Pancreas (tissue), 10 donors: ENCODE measurements at places on chromosomes 13 and 19.

DNA sequence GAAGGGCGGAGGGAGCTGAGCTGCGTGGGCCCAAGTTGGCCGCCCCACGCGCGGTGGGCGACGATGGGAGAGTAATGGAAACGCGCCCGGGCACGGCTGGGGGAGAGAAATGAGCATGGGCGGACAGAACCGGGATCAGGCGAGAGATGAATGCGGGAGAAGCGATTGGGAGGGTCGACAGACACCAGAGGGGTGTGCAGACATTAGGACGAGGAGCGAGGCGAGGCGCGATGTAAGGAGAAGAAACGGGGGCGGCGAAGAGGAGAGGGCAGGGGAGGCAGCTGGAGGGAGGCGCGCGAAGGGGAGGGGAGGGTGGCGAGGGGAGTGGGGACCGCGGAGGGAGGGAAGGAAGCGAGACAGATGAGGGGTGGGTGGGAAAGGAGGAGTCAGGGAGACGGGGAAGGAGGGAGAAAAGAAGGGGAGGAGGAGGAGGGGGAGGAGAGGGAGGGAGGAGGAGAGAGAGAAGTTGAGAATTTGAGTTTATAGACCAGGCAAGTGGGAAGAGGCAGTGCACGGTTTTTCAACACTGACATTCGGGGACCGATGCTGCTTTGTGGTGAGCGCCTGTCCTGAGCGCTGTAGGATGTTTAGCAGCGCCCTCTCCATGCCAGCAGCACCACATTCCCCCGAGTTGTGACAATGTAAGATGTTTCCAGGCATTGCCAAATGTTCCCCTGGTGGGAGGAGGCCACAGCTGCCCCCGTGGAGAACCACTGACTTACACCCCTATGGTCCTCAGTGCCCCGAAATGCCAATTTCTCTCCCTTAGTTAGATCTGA lies at the start of gene SHISA7:
Gene SHISA7 (minus strand): TSS at position 256 of the 779 bp plus-strand sequence. CDS start 437 bp downstream, outside the sequence.
- peak; percentile 46 for DNase-seq

GRCh38 chr13:40992678-40993518 lies 26.2 kb downstream of the ELF1 start:
- peak; percentile 42 for DNase-seq

DNA sequence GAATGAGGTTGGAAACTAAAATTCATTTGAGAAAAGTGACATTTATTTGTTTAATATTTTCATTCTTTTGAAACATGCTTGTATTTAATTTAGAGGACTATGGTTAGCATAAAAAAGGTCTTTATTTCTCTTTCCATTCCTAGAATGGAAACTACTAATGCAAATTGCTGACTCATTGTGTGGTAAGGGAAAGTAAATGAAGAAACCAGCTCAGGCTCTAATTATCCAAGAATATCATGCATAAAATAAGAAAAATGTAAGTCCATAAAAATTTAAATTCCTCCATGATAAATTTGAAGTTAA lies 777.0 kb upstream of the SLITRK1 start:
- no peak for DNase-seq

GRCh38 chr13:61531383-61532065 lies 115.9 kb upstream of the PCDH20 start:
- DNase-seq: no peak

GRCh38 chr19:48926909-48927308 lies 6.6 kb upstream of the DHDH start:
- DNase-seq: no peak

DNA sequence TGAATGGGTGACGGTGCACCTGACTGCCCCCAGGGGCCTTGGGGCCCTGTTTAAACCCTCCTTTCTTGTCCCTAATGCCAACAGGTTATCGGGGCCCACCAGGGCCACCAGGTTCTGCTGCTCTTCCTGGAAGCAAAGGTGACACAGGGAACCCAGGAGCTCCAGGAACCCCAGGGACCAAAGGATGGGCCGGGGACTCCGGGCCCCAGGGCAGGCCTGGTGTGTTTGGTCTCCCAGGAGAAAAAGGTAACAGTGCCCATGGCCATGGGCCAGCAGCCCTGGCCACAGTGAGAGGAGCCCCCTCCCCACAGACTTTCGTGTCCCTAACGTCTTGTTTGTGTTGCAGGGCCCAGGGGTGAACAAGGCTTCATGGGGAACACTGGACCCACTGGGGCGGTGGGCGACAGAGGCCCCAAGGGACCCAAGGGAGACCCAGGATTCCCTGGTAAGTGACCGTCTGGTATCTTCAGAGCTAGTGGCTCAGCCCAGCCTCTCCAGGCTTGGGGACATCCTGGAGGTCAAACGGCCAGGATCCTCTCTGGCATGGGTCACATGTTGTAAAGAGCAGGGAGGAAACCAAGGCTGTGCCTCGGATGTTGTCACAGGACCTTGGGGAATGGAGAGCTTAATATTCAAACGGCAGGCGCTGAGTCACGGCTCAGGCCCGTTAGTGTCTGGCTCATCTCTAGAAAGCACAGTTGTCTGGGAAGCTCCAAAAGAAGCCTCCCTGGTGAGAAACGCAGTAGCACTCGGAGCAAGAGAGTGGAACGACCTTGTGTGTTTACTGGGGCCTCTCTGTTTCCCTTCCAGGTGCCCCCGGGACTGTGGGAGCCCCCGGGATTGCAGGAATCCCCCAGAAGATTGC lies 58.3 kb downstream of the RAB20 start:
- DNase-seq: no peak

- DNase-seq: no peak
Observed at GRCh38 chr13:110463871-110464510, 97.5 kb downstream of the RAB20 start.

GRCh38 chr13:32354040-32354439 lies 38.7 kb downstream of the BRCA2 start:
- DNase-seq: no peak

DNA sequence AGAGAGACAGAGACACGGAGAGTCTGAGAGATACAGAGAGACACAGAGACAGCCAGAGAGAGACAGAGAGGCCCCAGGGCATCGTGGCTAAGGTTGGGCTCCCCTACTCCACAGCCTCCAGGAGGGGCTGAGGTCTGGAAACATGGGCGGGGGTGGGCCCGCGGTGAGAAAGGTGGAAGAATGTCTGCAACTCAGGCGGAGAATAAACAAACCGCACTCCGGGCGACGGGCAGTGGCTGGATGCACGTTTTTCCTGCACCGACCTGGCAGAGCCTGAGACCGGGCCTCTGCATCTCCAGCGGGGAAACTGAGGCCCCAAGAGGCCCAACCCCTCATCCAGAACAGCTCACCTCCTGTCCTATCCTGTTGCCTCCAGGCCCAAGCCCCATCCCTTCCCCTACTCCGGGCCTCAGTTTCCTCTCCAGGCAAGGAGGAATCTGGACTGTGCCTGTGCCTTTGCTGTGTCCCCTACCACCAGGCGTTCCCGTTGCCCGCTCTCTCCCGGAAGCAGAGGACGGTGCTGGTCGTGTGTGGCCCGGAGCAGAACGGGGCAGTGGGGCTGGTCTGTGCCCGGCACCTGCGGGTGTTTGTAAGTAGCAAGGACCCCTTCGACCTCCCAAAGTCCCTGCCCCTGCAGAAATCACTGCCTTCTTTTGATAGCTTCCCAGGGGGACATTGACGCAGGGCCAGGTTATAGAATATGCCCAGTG lies 3.4 kb upstream of the CILP2 start:
- DNase-seq: no peak

GRCh38 chr19:5292453-5292821 lies 48.2 kb downstream of the PTPRS start:
- no peak for DNase-seq

- no peak for DNase-seq
Observed at GRCh38 chr13:31452525-31452924, 252.8 kb downstream of the B3GLCT start.

DNA sequence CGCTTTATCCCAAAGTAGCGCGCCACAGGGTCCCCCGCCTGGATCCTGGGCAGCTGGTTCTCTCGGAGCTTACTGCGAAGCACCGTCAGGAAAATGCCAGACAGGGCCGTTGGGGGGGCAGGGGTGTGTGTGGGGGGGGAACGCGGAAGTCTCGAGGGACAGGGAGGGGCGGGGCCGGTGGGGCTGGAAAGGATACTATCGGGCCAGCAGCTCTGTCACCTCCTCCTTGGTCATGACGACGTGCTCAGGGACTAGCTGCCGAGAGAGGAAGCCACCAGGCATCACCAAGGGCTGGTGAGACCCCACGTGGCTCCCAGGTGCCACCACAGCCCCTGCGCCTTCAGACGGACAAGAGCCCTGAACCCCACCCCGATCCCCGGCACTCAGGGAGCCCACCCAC lies 5.3 kb downstream of the POLR2E start:
- DNase-seq: peak; percentile 63

GRCh38 chr13:34942732-34943435 lies 814 bp downstream of the NBEA start:
- peak; percentile 39 for DNase-seq

GRCh38 chr19:33246709-33247440 lies 21.2 kb upstream of the SLC7A10 start:
- peak; percentile 58 for DNase-seq

GRCh38 chr19:1760020-1760419 lies 6.7 kb downstream of the ONECUT3 start:
- no peak for DNase-seq

GRCh38 chr19:10876459-10877240 lies 5.3 kb downstream of the CARM1 start:
- DNase-seq: no peak

DNA sequence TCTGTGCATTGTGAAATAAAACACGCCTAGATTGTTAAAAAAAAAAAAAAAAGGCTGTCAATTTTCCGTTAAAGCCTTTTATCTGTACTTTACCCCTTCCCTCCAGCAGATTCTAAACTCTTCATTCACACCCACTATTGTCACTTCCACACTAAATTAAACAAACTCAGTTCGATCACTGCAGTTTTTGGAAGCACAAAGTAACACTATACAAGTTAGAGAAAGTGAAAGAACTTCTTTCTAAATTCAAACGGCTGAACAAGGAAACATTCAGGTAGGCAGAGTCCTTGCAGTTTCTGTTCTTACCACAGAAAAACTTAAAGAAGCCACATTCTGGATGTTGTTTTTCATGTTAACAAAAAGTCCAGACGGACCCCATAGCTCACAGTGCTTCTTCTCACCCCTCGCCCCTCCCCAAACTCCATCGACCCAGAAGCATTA lies 27.5 kb upstream of the UBE2L5 start:
- DNase-seq: no peak

DNA sequence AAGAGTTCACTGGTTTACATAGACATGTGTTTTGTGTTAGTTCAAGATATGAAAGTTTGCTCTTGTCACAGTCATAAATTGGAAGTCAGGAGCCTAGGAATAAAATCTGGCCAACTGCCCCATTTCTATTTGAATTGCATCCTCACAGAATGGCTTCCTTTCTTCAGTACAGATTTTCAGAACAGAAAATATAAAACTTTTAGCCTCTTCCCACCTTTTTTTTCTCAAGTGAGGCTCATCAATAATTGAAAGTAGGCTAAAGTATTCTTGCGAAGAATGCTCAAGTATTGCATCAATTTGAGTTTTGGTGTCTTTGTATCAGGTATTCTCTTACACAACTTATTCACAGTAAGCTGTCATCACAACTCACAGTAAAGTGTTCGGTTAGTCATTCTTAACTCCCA lies 802.7 kb downstream of the PCDH9 start:
- DNase-seq: no peak

DNA sequence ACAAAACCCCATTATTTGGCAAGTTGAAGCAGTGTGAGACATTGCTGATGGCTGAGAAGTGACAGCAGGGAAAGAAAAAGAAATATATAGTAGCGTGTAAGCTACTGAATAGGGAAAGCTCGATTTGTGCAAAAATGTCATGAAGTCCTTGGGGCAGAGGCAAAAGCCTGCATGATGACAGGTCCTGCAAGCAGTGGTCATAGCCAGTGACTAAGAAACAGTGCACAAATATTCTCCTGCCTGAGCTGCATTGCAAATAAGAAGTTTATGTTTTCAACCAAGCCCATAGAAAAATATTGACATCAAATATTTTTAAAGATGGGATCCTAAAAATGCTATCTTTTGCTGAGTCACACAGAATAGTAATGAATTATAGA lies 270.0 kb downstream of the SLITRK6 start:
- DNase-seq: no peak

- DNase-seq: no peak
Observed at GRCh38 chr13:99425485-99426341, 75.6 kb upstream of the TM9SF2 start.

GRCh38 chr19:45526143-45526542 lies 18.9 kb downstream of the VASP start:
- peak; percentile 67 for DNase-seq
